Natural killer cell treated with Interleukin-12 subunit alpha and Interleukin-12 subunit beta and Interleukin-15 and Interleukin-18, amount 100 ng/mL, for 72 hours (primary cell): ENCODE measurements at places on chromosomes 5 and 9. TPM values are rescaled to one million over a fixed set of nuclear protein-coding genes. Genes with fewer than 3 reads are reported as not detected.
A peak's percentile ranks its signal among the peaks of the same experiment; 100 is the strongest.

DNA sequence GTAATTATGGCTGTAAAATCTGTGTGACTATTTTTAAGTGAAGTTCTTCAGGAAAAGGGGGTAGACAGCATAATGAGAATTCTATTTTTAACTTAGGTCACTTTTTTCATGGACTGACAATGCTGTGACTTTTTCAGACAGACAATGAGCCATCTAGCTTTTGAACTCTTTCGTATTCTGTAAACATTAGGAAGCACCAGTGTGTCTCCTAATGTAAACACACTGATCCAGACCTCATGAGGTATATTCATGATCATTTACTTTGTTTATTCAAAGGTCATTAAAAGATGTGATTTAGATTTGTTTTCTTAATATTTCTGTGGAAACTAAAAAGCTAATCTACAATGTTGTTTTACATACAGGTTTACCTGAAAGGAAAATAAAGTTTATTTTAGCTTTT, 352.6 kb downstream of the ADGRV1 start:
- no peaks in the 10 kb centered on the region for H3K36me3 ChIP-seq
- no peaks in the 10 kb centered on the region for H3K4me1 ChIP-seq
- no peak for DNase-seq
- peaks cover 18% of the 10 kb centered on the region for H3K27me3 ChIP-seq
- H3K27ac ChIP-seq = no peak overlapping the region

The ENTPD2 gene
- total RNA-seq = not detected

GRCh38 chr5:67142816-67143215, 53.8 kb downstream of the CD180 start:
- H3K4me3 ChIP-seq = no peak overlapping the region
- H3K27me3 ChIP-seq = no peaks in the 10 kb centered on the region
- no peak for DNase-seq
- H3K4me1 ChIP-seq = no peaks in the 10 kb centered on the region
- peaks cover 4% of the 10 kb centered on the region for H3K36me3 ChIP-seq

DNA sequence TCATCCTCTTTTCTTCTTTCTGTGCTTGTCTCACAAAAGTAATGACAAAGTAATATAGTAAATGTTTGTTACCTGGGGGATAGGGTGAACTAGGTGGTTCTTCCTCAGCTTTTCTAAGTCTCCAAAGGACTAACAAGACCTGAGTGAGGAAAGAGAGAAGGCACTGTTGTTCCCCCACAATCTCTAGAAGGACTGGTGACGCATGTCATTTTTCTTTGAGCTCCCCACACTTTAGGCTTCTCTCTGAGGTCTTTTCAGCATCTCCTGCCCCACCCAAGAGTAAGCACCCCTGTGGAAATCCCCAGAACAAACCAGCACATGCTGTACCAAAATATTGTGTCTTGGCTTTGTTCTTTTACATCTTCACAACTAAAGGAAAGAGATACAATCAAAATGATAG, 2.4 kb upstream of the IL7R start:
- no peak for DNase-seq
- peak overlapping the region; percentile 38 for H3K4me3 ChIP-seq
- peaks cover 5% of the 10 kb centered on the region for H3K36me3 ChIP-seq
- H3K27ac ChIP-seq = peak overlapping the region; percentile 65
- H3K27me3 ChIP-seq = no peaks in the 10 kb centered on the region

GRCh38 chr9:33161011-33161588, 6.0 kb downstream of the B4GALT1 start:
- H3K27me3 ChIP-seq = no peaks in the 10 kb centered on the region
- DNase-seq = peak; percentile 74
- H3K36me3 ChIP-seq = no peaks in the 10 kb centered on the region
- peak overlapping the region; percentile 97 for H3K27ac ChIP-seq
- H3K4me1 ChIP-seq = peaks cover 83% of the 10 kb centered on the region

- DNase-seq = no peak
- H3K36me3 ChIP-seq = no peaks in the 10 kb centered on the region
- H3K4me1 ChIP-seq = peaks cover 20% of the 10 kb centered on the region
Observed at GRCh38 chr9:131594906-131595665, 49.8 kb downstream of the PRRT1B start.

The SLC36A3 gene
- not detected for total RNA-seq

The PTGS1 gene
- total RNA-seq = 0.69 TPM

GRCh38 chr5:170296036-170296934, 1.3 kb downstream of the LCP2 start:
- H3K27ac ChIP-seq = peak overlapping the region; percentile 96
- peak overlapping the region; percentile 96 for H3K4me3 ChIP-seq
- no peaks in the 10 kb centered on the region for H3K27me3 ChIP-seq

The LRRC26 gene
- not detected for total RNA-seq

GRCh38 chr5:174303035-174303434, 257.5 kb downstream of the NSG2 start:
- H3K36me3 ChIP-seq = no peaks in the 10 kb centered on the region
- no peaks in the 10 kb centered on the region for H3K4me1 ChIP-seq
- no peak overlapping the region for H3K4me3 ChIP-seq
- H3K27me3 ChIP-seq = peaks cover 37% of the 10 kb centered on the region
- H3K27ac ChIP-seq = no peak overlapping the region
- DNase-seq = no peak

The SSBP2 gene
- 9.5 TPM for total RNA-seq

DNA sequence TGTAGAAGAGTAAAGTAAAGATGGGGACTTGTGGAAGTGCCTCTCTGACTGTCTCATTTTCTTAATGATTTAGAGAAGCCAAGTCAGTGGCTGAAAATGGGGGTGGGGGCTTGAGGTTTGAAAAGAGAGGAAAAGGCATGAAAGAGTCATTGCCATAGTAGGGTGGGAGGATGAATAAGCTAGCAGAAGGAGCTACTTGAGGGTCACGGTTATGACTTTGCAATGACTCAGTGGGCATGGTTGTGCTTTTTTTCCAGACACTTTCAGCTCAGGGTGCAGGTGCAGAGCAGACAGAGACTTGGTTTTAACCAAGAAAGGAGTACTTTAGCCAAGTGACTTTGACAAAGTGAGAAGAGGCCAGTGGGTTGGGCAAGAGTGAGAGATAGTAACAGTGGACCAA, 117.8 kb downstream of the PTTG1 start:
- no peak for DNase-seq
- H3K4me1 ChIP-seq = no peaks in the 10 kb centered on the region
- H3K27ac ChIP-seq = no peak overlapping the region

DNA sequence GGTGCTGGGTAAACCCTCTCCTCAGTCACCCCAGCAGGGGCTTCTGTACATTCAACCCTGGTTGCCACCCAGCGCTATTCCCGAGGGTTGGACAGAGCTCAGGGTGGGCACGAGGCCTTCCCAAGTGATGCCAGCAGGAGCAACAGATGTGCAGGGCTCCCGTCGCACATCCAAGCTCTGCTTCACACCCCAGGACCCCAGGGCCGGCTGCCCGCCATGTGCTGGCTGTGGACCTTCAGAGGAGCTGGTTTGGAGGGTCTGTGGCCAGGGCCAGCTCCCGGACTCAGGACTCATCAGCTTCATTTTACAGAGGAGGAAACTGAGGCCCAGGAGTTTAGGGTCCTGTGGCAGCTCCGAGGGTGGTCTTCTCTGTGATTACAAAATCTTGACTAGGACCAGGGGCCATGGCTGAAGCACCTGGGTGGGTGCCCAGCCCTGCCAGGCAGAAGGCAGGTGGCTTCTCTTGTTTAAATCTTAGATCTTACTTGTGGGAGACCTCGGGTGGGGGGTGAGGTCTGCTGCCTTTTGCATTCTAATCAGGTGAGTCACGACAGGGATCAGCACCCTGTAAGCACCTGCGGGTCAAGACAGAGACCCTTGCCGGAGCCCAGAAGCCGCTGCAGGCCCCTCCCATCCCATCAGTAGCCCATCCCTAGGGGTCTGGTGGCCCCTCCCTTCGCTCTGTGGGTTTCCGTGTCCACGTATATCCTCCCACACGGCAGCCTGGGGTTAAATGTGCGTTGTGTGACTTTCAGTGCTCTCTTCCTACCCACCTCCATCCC, 2.1 kb upstream of the SLC12A7 start:
- H3K4me3 ChIP-seq = no peak overlapping the region
- H3K4me1 ChIP-seq = peaks cover 9% of the 10 kb centered on the region
- H3K27ac ChIP-seq = no peak overlapping the region
- DNase-seq = no peak

DNA sequence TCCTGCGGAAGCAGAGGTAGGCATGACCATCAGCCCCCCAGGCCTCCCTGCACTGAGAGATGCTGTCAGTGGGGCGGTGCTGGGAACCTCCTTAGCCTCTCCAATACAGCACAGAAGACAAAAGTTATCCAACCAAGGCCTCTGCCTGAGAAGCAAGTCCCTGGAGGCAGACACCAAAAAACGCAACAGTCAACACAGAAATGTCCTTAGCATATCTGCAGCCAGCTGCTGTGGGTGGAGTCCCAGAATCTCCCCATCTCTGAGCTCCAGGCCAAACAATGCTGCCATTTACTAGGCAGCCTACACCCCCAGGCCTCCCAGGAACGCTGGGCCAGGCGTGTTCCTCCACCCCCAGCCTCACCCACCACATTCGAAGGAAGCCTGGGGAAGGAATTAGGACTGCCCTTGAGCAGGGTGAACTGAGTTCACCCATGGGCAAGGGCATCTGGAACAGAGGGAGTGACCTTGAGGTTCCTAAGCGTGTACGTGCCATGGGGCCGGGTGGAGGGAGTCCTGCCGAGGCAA, 43.7 kb downstream of the STK10 start:
- peaks cover 3% of the 10 kb centered on the region for H3K36me3 ChIP-seq
- DNase-seq = no peak
- no peaks in the 10 kb centered on the region for H3K27me3 ChIP-seq
- H3K27ac ChIP-seq = peak overlapping the region; percentile 75
- H3K4me1 ChIP-seq = peaks cover 75% of the 10 kb centered on the region
- H3K4me3 ChIP-seq = peak overlapping the region; percentile 6

The TAS2R1 gene
- not detected for total RNA-seq

- H3K36me3 ChIP-seq = peaks cover 36% of the 10 kb centered on the region
- H3K4me1 ChIP-seq = peaks cover 50% of the 10 kb centered on the region
- DNase-seq = no peak
- H3K27ac ChIP-seq = no peak overlapping the region
Observed at GRCh38 chr9:5642170-5642569, 13.3 kb downstream of the RIC1 start.

GRCh38 chr5:180301253-180301652, 9.4 kb upstream of the MAPK9 start:
- peaks cover 3% of the 10 kb centered on the region for H3K27me3 ChIP-seq
- H3K4me3 ChIP-seq = no peak overlapping the region
- H3K27ac ChIP-seq = no peak overlapping the region
- no peaks in the 10 kb centered on the region for H3K4me1 ChIP-seq
- no peaks in the 10 kb centered on the region for H3K36me3 ChIP-seq

GRCh38 chr5:8864053-8864452, 681.8 kb downstream of the SEMA5A start:
- DNase-seq = no peak
- H3K4me3 ChIP-seq = no peak overlapping the region
- H3K27ac ChIP-seq = no peak overlapping the region
- H3K36me3 ChIP-seq = no peaks in the 10 kb centered on the region
- H3K4me1 ChIP-seq = no peaks in the 10 kb centered on the region

- DNase-seq = no peak
- no peaks in the 10 kb centered on the region for H3K4me1 ChIP-seq
- no peak overlapping the region for H3K4me3 ChIP-seq
- H3K36me3 ChIP-seq = no peaks in the 10 kb centered on the region
- H3K27me3 ChIP-seq = peaks cover 7% of the 10 kb centered on the region
- H3K27ac ChIP-seq = no peak overlapping the region
Observed at GRCh38 chr9:72972636-72973035, 19.8 kb upstream of the ALDH1A1 start.

The ANKRD31 gene
- not detected for total RNA-seq

DNA sequence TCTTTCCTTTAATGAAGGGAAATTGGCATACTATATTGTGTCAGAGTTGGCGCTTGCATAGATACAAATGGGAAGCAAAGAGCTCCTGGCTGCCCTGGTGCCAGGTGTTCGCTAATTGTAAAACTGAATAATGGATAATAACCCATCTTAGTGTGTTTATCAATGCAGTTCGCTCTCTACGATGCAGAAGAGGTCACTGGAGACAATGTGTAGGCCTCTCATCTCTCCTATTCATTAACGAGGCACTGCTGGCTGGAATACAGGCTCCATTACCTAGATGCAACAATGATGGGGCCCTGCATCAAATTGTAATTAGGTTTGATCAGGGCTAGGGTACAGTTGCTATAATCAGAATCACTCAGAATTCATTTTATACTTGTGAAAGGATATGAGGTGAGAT, 171.0 kb downstream of the RMI1 start:
- H3K27ac ChIP-seq = no peak overlapping the region
- DNase-seq = no peak
- H3K36me3 ChIP-seq = no peaks in the 10 kb centered on the region
- H3K27me3 ChIP-seq = peaks cover 8% of the 10 kb centered on the region
- H3K4me3 ChIP-seq = no peak overlapping the region
- no peaks in the 10 kb centered on the region for H3K4me1 ChIP-seq

The ITK gene
- total RNA-seq = 153 TPM

DNA sequence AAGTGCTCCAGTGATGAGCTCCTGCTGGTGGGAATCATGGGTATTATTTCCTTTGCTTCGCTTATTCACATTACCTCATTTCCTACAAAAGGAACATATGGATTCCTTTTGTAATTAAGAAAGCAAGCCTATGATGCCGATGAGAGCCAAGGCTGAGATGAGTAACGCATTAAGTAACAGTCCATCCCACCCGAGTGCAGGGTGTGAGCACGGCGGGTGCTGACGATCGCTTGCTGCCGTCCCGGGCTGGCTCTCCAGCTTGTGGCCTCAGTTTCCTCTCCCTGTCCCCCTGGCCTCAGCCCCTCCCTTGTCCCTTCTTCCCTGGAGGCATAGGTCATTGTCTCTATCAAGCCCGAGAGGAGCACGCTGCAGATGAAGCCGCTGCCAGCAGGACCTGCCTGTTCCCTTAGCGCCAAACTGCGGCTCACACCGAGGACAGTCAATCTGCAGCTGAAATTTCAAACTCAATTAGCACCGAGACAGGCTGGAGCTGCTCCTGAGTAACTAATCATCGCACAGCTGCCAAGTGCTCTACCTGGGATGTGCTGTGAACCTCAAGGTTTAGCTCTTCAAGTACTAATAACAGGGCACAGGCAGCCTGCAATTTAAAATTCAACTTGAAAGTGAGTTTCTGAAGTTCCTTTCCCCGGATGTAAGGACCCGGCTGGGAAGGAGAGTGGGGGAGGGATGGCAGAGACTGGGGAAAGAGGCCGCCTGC, 115.2 kb upstream of the RAPGEF1 start:
- H3K27ac ChIP-seq = no peak overlapping the region
- DNase-seq = no peak
- H3K4me1 ChIP-seq = no peaks in the 10 kb centered on the region

DNA sequence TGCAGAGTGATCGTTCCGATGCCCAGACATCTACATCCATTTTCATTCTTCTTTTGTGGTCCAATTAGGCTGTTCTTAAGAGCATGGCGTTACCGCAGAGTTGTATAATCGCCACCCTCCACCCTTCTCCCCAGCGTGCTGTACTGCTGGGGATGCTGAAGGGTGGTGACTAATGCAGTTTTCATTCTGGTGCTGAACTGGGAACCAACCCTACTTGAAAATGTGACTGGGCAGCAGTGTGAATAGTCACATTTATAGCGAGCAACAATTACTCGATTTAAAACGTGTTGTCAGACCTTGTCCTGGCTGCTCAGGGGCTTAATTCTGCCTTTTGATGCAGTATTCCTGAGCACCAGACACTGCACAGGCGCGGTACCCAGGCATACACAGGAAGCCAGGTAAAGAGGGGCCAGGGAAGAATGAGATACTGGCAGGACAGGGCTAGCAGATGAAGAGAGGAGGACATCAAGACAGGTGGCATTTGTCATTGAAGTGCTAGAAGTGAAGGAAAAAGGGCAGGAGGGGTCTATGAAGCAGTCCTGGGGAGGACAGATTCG, 719 bp upstream of the ISCA1 start:
- H3K36me3 ChIP-seq = no peaks in the 10 kb centered on the region
- peak overlapping the region; percentile 91 for H3K27ac ChIP-seq
- peak; percentile 63 for DNase-seq
- no peaks in the 10 kb centered on the region for H3K27me3 ChIP-seq
- H3K4me1 ChIP-seq = peaks cover 27% of the 10 kb centered on the region

The ANKRD34B gene
- total RNA-seq = not detected
